ENCODE measurements at places on chromosomes 7 and 10.

GRCh38 chr7:30206491-30206890, 71.7 kb downstream of the MTURN start:
- no peak for DNase-seq

- DNase-seq: no peak
These were observed 116.8 kb upstream of the FGFR2 start for GRCh38 chr10:121715076-121715475.

GRCh38 chr10:79188154-79188965, 119.6 kb downstream of the ZMIZ1 start:
- no peak for DNase-seq

GRCh38 chr10:95350219-95350829, 59.5 kb upstream of the PDLIM1 start:
- DNase-seq: no peak

- DNase-seq: no peak
These were observed 117.9 kb downstream of the SND1 start for GRCh38 chr7:127769696-127770400.
